Erythroblast (primary cell): ENCODE measurements at places on chromosomes 1 and 21.

- peak; percentile 87 for DNase-seq
Observed at GRCh38 chr1:148264374-148265276, 112.5 kb upstream of the NBPF11 start.

DNA sequence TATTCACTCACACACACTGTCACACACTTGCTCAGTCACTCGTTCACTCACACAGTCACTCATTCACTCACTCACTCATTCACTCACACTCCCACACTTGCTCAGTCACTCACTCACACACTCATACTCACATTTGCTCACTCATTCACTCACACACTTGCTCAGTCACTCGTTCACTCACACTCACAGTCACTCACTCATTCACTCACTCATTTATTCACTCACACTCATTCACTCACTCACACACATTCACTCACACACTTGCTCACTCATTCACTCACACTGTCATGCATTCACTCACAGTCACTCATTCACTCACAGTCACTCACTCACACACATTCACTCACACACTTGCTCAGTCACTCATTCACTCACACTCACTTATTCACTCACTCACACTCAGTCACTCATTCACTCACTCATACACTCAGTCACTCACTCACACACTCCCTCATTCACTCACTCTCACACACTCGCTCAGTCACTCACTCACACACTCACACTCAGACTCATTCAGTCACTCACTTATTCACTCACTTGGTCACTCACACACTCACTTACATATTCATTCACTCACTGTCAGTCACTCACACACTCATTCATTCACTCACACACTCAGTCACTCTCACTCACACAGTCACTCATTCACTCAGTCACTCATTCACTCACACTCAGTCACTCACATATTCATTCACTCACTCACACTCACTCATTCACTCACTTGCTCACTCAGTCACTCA lies 167.0 kb upstream of the C1orf174 start:
- DNase-seq: no peak

GRCh38 chr1:181541947-181542346 lies 58.6 kb downstream of the CACNA1E start:
- no peak for DNase-seq

GRCh38 chr1:183164963-183165362 lies 21.1 kb upstream of the LAMC2 start:
- DNase-seq: no peak

DNA sequence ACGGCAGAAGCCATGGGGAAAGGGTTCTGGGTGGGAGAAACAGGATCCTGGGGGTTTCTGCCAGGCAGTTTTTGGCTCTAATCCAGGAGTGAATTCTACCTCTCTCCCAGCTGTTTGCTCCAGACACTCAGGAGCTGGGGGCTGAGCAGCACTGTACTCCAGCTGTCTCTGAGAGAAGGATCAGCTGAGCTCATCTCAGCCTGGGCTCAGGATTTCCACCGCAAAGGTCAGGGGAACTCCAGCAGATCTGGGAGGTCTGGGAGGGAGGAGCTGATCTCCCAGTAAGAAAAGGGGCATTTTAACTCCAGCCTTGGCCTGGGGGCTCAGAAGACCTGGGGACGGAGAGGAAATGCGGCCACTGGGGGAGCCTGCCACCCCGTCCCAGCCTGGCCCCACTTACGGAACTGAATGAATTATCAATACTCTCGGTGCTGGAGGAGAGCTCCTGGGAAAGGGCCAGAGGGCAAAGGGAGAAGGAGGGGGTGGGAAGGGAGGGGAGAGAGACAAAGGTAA lies 17.3 kb downstream of the PI4KB start:
- no peak for DNase-seq

- DNase-seq: no peak
Observed at GRCh38 chr1:114336360-114336759, 174.6 kb downstream of the TRIM33 start.

DNA sequence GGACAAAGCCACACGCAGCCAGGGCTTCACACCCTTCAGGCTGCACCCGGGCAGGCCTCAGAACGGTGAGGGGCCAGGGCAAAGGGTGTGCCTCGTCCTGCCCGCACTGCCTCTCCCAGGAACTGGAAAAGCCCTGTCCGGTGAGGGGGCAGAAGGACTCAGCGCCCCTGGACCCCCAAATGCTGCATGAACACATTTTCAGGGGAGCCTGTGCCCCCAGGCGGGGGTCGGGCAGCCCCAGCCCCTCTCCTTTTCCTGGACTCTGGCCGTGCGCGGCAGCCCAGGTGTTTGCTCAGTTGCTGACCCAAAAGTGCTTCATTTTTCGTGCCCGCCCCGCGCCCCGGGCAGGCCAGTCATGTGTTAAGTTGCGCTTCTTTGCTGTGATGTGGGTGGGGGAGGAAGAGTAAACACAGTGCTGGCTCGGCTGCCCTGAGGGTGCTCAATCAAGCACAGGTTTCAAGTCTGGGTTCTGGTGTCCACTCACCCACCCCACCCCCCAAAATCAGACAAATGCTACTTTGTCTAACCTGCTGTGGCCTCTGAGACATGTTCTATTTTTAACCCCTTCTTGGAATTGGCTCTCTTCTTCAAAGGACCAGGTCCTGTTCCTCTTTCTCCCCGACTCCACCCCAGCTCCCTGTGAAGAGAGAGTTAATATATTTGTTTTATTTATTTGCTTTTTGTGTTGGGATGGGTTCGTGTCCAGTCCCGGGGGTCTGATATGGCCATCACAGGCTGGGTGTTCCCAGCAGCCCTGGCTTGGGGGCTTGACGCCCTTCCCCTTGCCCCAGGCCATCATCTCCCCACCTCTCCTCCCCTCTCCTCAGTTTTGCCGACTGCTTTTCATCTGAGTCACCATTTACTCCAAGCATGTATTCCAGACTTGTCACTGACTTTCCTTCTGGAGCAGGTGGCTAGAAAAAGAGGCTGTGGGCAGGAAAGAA lies 8.1 kb downstream of the PSRC1 start:
- DNase-seq: no peak

DNA sequence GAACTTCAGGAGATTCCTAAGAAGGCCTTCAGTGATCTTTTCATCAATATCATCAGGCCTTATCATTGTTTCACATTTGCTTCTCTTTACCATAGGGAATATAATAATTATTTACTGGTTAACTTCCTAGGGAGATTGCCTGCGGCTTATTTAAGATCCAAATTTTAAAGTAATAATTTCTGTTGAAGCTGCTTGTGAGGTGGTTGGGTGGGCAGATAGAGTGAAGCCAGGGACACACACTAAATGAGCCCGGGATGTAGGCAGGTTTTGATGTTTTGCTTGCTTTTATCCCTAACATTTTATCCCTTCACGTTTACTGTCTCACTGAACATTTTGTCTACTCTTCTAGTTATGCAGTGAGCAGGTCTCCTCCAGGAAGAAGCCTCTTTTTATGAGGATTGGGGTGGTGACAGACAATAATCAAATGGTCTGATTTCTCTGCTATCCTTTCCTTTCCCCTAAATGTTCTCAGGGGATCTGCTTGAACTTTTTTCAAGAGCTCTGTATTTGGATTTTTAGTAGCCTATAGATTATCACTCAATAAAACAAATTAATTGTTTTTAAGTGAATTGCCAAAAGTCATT lies 164.7 kb downstream of the RUNX1 start:
- DNase-seq: peak; percentile 30

GRCh38 chr1:184110272-184111204 lies 59.0 kb downstream of the TSEN15 start:
- DNase-seq: no peak

GRCh38 chr1:26743426-26744059 lies 44.2 kb upstream of the PIGV start:
- DNase-seq: no peak

DNA sequence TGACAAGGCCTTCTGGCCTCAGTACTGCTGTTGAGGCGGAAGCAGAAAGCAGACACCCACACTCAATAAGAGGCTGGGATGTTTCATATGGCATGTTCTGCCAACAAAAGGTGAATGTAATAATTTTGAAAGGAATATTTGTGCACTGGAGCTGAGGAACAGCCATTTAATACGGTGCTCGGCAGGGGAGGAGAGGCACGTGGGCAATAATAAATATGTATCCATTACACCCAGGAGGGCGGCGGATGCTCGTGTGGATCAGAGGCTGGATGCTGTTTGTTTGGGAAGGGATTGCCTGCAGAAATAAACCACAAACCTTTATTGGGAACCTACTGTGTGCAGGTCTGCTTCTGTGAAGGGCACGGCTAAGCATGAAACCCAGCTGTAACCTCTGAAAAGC lies 92.0 kb downstream of the VWA5B1 start:
- no peak for DNase-seq

DNA sequence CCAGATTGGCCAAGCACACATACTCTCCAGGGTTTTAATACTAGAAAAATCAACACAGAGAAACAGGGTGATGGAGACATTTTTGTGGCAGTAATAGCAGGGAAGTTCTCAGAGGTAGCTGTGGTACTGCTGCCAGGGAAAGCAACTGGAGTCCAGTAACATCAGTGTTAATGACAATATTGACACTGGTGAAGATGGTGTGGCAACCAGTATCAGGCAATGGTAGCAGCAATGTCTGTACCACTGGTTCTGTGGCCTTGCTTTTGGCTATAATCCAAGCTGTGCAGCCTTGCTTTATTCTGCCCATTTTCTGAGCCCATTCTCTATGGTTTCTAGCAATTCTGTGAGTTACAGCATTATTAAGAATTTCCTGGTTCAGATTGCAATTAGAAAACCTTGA lies 1.6 kb upstream of the SNX7 start:
- DNase-seq: no peak

DNA sequence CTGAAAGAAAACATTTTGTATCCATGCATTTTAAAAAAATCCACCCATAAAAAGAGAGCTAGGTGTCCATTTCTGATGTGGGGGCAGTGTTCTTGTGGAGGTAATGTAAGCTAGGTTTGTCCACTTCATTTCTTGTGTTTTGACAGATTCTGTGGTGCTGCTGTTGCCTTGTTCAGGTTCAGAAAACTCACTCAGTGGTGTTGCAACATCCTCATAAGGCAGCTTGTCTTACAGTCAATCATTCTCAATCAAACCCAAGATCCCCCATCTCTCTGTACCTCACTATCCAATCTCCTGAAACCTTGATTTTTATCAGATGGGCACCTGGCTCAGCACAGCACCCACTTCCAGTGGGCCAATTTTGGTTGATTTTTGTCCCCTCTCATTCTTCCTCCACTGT lies 94.1 kb downstream of the TENT5C start:
- DNase-seq: no peak

DNA sequence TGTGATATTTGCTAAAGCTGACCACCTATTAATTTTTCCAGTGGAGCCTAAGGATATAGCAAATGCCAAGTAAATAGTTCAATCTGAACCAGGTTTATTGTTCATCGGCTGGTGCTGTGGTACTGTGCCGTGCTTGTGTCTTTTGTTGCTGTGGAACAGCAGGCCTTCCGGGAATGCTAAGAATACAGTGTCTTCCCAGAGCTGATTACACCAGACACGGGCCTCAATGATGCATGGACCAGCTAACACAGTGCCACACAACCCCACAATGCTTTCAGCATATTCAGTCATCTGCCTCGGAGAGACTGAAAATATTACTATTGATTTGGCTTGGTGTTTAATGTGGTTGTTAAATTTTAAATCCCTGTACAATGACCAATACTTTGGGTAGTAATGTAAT lies 415.4 kb downstream of the PTBP2 start:
- no peak for DNase-seq

DNA sequence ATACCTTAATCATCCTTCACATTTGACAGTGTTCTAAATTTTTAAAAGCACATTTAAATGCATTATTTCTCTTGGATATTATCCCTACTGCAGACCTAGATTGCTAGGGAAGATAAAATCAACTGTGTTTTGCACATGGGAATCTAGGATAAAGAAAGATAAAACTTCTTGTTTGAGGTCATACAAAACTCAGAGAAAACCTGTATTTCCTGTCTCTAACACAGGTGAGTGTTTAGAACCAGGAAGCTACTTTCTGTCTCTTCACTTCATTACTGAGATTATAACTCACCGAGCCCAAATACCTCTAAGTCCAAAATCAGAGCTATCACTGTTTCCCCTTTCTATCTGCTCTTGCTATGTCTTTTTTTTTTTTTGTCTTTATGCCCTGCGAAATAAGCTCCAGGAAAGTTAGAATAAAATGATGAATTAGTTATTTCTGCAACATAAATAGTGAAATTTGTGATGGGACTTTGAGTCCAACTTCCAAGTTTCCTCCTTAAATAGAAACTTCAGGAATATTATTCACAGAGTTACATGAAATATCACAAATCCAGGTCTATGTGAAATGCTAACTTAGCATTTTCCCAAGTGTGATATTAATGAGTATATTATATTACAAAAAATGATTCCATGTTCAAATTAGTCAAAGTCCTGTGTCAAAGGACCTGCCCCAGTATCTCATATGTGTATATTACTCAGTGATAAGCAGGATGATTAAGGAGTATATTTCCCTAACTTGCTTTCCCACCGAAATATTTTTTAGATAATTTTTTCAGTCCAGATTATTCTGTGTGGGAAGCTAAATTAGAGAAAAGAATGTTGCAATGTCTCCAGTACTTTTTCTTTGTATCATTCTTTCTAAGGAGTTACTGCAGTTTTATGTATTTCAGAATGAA lies 226.4 kb downstream of the PLA2G4A start:
- no peak for DNase-seq

DNA sequence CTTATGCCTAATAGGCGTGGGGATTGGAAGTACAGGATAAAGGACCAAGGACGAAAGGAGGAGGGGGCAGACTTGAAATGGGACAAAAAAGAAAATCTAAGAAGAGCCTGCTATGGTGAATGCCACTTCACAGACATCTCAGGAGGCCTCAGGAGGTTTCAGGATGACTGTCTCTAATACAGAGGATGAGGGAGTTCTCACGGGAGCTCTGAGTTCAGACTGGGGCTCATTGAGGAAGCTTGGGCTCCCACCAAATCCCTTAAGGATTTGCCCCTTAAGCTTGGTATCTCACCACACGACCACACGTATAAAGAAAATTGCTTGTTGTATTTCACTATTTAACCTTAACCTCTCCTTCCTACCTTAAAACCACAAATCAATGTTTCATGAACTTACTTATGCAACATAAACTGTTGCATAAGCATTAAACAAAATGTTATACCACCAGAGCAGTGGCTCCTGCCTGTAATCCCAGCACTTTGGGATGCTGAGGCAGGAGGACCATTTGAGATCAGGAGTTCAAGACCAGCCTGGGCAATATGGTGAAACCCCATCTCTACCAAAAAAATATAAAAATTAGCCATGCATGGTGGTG lies 12.4 kb downstream of the SLC30A1 start:
- DNase-seq: no peak

- no peak for DNase-seq
Observed at GRCh38 chr1:81329041-81329440, 471.7 kb upstream of the ADGRL2 start.

DNA sequence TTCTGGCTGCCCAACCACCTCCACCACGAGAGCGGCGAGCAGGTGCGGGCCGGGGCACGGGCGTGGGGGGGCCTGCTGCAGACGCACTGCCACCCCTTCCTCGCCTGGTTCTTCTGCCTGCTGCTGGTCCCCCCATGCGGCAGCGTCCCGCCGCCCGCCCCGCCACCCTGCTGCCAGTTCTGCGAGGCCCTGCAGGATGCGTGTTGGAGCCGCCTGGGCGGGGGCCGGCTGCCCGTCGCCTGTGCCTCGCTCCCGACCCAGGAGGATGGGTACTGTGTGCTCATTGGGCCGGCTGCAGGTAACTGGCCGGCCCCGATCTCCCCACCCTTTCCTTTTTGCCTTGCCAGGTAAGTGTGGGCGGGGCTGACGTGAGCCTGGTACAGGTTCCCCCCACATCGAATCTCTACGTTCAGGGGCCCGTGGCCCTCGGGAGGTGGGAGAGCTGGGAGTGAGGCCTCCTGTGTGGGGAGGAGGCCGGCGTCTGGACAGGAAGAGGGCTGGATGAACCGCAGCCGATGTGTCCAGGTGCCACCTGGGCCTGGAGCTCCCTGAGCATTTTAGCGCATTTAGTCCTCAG lies 51.7 kb downstream of the COL18A1 start:
- DNase-seq: no peak

GRCh38 chr1:165129568-165130164 lies 226.8 kb downstream of the LMX1A start:
- DNase-seq: peak; percentile 23
